ENCODE measurements at places on chromosomes 4 and X.

- DNase-seq = peak; percentile 46
Observed at GRCh38 chr4:41525129-41525528, 12.8 kb upstream of the LIMCH1 start.

- DNase-seq = no peak
Observed at GRCh38 chr4:183430317-183430993, 14.0 kb upstream of the CDKN2AIP start.

DNA sequence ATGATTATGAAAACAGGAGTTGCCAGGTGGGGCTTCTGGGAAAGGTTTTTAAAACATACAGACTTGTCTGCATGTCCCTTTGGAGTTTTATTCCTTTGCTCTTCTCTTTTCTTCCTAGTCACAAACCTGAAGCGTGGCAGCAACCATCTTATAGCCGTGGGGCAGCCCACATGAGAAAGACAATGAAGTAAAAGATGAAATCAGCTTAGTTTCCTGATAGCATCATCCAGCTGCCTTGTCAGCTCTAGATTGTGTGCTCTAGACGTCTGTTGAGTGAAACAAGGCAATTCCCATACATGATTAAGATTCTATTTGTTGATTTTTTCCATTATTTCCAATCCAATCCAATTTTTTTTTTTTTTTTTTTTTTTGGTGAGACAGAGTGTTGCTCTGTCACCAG lies 68.9 kb downstream of the ELOVL6 start:
- DNase-seq = no peak

DNA sequence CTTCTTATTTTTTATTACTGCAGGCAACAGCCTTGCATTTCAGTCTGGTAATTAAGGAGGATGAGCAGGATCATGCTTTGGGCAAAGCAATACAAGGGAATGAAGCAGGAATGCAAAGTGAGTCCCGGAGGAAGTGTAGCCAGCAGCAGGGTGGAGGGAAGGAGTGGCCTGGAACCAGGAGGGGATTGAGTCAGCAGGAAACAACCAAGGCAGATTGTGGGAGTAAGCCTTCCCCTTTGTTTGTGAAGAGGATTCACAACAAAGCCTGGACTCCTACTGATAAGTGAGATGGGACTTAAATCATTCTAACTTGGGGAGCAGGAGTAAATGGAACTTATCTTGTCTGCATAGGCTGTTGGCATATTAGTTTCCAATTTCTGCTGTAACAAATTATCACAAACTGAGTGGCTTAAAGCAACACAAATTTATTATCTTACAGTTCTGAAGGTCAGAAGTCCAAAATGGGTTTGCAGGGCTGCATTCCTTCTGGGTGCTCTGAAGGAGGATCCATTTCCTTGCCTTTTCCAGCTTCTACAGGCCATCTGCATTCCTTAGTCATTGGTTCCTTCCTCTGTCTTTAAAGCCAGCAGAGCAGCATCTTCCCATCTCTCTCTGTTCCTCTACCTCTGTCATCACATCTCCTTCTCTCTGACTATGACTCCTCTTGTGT lies 93.2 kb upstream of the AP1S2 start:
- DNase-seq = peak; percentile 65

DNA sequence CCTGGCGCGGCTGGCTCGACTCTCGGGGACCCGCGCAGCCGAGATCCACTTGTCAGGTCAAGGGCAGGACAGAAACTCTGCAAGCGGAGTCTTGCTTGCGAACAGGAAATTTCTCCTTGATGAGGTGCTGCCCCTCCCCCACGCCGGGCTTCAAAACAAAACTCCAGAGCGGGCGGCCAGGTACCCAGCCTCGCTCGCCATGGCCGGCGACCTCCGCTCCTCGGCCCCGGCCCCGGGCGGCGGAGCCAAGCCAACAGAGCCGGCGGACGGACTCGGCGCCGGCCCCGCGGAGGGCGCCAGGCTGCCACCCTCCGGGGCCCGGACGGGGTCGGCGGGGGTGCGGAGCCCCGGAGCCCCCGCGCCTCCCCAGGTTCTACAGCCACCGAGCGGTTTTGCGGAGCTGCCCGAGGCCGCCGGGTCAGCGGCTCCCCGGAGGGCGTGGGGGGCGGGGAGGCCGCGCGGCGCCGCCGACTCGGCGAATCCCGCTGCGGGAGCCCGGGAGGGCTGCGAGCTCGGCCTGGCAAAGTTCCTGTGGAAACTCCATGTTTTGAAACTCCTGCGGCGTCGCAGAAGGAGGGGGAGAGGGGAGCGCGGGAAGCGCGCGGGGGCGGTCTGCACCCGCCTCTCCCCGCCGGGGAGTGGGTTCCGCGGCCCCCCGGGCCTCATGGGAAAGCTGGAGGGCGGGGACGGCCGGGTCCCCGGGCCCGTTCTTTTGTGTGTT lies 11.7 kb upstream of the BCOR start:
- DNase-seq = peak; percentile 35

GRCh38 chr4:54215379-54216077 lies 13.6 kb upstream of the PDGFRA start:
- no peak for DNase-seq
